ENCODE measurements at places on chromosomes 3 and 15.

- no peak for DNase-seq
These were observed 87.2 kb upstream of the TPRG1 start for GRCh38 chr3:189084620-189085019.

DNA sequence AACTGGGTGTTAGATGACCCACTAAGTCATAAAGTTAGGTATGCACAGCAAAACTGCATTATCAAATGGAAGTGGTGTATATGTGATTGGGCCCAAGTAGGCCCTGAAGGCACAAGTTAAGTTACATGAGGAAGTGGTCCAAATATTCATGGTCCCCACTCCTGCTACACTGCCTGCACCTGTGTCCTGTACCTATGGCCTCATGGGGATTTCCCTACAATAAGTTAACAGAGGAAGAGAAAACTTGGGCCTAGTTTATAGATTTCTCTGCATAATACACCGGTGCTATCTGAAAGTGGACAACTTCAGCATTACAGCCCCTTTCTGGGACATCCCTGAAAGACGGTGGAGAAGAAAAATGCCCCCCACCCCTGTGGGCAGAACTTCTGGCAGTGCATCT, 41.5 kb downstream of the STRIT1 start:
- DNase-seq = no peak

DNA sequence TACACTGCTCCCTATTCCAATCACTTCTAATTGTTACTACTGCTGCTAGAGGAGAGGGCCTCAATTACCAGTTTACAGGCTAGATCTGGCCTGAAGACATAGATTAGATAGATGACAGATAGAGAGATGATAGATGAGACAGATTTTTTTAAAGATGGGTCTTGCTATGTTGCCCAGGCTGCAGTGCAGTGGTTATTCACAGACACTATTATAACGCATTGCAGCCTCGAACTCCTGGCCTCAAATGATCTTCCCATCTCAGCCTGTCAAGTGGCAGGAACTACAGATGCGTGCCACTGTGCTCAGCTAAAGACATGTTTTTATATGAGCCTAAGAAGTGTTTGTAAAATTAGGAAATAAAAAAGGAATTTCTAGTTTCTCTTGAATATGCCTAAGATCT, 6.2 kb downstream of the SLC33A1 start:
- DNase-seq = no peak

GRCh38 chr15:83205725-83206324, 1.8 kb downstream of the HDGFL3 start:
- DNase-seq = no peak

All from HuH-7.5 (cell line).